ENCODE measurements at places on chromosomes 1 and 21. TPM values are rescaled to one million over a fixed set of nuclear protein-coding genes. Genes with fewer than 3 reads are reported as not detected.

GJA9 gene
- not detected for total RNA-seq

MSH4 gene
- 0.59 TPM for total RNA-seq

LDLRAD1 gene
- not detected for total RNA-seq

SEMA6C gene
- 0.89 TPM for total RNA-seq

ADARB1 gene
- total RNA-seq = 55.8 TPM

PRR9 gene
- total RNA-seq = not detected

RAB3B gene
- 31.8 TPM for total RNA-seq

TMEM53 gene
- total RNA-seq = 1.8 TPM

OR2L8 gene
- not detected for total RNA-seq

SELP gene
- not detected for total RNA-seq

NID1 gene
- total RNA-seq = 62.6 TPM

MYOM3 gene
- 0.18 TPM for total RNA-seq

OR2G6 gene
- total RNA-seq = not detected

NRIP1 gene
- 124 TPM for total RNA-seq

SYPL2 gene
- total RNA-seq = not detected

WNT2B gene
- total RNA-seq = 3.0 TPM

FAM167B gene
- not detected for total RNA-seq

Data from smooth muscle cell of the umbilical artery (primary cell).